ENCODE measurements at places on chromosomes 3 and 15.

DNA sequence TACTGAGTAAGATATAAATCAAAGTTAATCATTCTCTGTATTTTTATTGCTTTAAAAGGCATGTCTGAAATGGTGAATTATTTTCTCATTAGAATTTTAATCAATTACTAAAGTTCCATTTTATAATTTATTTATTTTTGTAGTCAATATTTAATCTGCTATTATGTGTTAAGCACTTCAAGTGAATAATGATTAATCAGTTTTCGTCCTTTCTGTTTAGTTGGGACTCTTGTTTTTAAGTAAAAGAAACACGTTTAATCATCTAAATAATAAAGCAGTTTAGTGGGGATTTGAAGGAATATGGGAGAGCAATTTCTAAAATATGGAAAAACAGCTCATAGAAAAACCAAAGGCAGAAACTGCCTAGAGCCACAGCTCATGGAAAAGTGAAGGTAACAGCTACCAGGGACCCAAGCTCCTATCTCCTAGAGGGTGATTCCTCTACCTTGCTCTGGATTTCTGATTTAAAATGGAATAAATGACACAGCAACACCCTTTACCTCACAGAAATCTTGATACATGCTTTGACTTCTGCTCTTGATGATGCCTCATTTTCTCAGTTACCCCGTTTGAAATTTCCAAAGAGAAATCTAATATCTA, 28.0 kb upstream of the SUCNR1 start:
- DNase-seq = no peak

GRCh38 chr3:146780251-146780650, 175.1 kb upstream of the PLSCR5 start:
- no peak for DNase-seq

GRCh38 chr3:171465763-171466162, 5.6 kb upstream of the TNIK start:
- DNase-seq = no peak

- DNase-seq = no peak
These were observed 231.8 kb downstream of the SQOR start for GRCh38 chr15:45866616-45867015.

DNA sequence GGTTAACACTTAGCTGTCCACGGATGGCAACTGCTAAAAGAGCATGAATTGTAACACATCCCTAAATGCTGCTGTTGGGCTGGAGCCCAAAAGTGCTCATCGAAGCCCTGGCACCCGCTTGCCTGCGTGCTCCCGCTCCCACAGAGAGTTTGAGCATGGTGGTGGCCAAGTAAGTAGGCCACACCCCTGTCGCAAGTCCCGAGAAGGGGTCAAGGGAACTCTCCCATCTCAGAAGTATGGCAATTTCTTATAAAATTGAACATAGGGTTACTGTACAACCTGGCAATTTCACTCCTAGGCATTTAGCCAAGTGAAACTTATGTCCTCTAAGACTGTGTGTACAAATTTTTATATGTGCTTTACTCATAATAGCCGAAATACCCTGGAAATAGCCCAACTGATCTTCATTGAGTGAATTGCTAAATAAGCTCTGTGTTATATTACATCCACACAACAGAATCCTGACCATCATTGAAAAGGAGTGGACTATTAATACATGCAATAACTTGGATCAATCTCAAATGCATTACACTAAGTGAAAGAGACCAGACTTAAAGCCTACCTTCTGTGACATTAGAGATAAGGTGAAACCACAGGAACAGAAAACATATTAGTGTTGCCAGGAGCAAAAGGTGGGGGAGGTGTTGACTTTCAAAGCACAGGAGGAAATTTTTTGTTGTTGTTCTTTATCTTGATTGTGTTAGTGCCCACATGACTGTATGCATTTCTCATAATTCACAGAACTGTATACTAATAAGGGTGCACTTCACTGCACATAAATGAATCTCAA, 1.5 kb upstream of the GCSAM start:
- no peak for DNase-seq

DNA sequence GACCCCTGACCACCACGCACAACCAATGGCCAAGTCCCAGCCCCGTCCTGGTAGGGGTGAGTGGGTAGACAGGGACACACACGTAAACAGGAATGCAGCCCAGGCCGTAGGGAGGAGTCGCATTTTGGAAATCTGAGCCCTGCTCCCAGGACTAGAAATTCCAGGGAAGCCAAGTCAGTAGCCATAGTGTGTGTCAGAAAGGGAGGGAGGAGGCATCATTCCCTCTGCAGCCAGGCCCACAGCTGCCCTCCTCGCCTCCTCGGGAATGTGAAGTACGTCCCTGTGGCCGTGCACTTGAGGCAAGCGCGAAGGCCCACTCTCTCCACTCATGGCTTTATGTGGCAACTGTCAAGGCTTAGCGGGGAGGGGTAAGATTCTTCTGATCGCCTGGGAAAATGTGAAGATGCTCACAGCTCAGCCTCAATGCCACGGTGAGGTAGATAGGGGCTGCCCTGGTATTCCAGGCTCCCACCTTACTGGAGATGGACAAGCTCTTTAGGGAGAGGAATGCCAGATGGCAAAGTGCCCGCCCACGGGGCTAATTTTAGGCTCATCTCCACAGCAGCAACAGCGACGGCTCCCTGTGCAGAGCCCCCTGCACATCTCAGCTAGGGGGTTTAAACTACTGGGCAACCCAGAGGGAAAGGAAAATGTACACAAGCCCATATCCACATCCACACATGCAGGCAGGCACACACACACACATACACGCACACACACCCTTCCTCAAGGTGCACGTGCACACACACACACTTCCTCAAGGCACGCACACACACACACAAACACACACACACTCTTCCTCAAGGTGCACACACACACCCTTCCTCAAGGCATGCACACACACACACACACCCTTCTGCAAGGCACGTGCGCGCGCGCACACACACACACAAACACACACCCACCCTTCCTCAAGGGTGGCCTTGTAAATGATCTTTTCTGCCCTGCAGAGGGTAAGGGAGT, 65.5 kb downstream of the ADCY5 start:
- DNase-seq = no peak

DNA sequence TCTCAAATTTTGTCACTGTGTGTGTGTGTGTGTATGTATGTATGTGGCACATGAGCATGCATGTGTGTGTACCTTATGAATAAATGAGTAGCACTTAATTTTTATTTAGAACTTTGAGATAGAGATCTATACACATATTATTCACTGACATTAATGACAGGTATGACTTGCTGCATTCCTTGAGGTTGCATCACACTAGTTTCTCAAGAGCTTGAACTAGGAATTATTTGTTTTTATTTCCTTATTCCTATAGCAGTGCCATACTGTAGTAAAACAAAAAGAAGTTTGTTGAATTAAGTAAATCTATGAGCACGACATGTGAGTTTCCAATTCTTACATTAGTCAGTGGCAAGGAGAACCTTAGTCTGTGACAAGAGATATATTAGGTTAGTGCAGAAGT, 943.9 kb downstream of the ROBO1 start:
- no peak for DNase-seq

GRCh38 chr15:98009169-98009568, 48.7 kb downstream of the ARRDC4 start:
- DNase-seq = no peak

DNA sequence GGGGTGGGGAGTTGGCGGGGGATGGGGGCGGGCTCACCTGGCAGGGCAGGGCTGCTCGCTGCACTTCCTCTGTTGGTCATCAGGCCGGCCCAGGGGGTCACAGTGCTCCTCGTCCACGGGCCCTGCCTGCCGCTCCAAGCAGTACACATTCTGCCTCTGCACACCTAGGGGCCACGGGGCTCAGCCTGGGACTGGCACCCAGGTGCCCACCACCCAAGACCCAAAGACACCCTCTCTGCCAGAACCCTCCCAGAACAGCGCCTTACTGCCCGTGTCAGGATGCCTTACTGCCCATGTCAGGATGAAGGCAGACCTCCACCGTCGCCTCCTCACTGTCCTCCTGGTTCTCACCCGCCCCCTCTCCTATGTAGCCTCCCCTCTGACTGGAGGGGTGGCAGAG, 43.2 kb downstream of the ADAMTS7 start:
- DNase-seq = no peak

- DNase-seq = no peak
These were observed 279.7 kb downstream of the MECOM start for GRCh38 chr3:169383770-169384169.

GRCh38 chr3:133547432-133548041, 25.9 kb upstream of the CDV3 start:
- no peak for DNase-seq

- no peak for DNase-seq
These were observed 2.9 kb upstream of the IL17RC start for GRCh38 chr3:9914011-9914410.

DNA sequence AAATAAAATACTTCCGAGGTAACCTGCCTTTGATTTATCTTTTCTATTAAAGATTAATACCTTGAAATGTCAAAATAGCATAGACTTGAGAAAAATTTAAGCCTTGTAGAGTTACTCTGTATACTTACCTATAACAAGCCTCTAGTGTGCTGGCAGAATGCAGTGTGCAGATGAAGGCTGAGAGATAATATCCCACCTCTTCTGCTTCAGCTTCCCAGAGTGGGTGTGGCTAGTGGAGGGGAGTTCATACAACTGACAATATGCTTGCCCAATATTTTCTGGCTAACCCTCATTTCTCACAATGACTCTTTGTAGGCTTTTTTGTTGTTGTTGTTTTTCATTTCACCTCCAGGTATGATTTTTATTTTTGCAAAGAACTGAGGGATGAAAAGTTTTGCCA, 15.7 kb upstream of the ZBTB20 start:
- no peak for DNase-seq

DNA sequence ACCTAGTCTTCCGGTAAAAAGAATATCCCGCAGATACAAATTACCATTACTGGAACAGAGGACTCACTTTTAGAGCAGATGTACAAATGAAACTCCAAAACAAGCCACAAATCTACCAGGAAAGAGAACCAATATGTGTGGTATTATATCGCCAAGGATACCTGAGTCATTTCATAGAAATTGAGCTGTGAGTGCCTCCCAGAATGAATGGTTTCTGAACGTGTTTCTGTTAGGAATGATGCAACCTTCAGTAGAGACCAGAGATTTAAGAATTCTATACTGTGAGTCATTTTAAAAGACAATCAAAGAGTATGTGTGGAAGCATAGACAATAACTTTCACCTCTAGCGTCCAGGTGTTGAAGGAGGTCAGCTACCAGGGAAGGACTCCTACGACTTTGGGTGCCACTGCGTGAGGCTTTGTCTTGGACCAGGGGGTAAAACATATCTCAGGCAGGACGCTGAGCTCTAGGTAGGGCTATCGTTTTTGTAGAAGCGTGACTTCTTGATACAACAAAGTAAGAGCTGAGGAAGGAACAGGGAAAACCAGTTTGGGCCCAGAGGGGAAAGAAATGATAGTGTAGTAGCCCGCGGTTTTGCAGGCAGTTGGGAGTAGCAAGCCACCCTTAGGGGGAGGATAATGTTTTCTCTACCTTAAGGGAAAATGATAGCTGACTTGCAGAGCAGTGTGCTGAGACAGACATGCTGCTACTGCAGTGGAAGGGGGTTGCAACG, 210.4 kb downstream of the TP63 start:
- DNase-seq = no peak

DNA sequence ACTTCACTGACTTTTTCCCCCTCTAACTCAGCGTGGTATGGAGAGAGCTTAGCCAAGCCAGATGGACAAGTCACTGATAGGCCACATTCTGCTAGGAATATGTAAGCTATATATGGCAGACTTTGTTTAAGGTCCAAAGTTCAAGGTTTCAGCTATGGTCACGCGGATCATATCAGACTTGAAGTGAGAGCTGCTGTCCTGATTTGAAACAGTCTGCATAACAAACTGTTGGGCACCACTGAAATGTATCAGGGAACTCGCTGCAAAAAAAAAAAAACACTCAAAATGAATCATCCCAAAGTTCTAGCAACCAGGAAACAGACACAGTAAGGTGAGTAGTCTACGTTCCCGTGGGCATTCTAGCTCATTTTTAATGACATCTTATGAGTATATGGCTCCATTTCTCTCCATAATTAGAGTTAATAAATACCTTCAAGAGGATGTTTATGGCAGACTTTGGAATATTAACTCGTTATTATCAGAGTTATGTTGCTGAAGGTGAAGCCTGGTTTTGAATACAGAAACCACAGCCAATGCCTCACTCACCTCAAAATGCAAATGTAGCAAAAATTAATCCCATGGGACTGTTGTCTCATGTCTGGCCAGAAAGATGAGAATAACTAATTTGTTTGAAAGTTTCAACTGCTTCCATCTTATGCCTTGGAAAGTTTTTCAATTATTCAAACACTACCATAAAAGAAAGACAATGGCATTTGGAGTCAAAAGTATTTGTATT, 12.3 kb downstream of the DPH3 start:
- DNase-seq = no peak

- DNase-seq = no peak
These were observed 40.3 kb downstream of the RPL39L start for GRCh38 chr3:187098923-187099512.

DNA sequence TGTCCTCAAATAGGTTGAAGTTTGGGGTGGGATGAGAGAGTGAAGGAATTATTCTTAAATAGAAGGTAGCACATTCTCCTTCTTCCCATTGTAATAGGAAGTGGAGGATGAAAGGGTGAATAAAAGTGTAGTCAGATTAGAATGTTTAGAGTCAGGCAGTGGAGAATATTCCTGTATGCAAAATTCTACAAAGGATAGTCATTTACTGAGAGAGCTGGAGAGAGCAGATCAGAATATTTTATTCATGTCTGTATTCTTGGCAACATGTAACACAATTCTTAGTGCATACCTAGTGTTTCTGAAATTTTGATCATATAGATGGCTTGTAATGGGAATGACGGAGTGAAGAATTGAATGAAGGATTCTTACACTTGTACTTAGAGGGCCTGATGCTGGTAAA, 139.1 kb downstream of the LSAMP start:
- DNase-seq = no peak

- no peak for DNase-seq
These were observed 563.7 kb upstream of the MDFIC2 start for GRCh38 chr3:70876154-70876553.

- DNase-seq = peak; percentile 31
These were observed 261.3 kb downstream of the RPLP1 start for GRCh38 chr15:69713726-69714559.

- DNase-seq = no peak
These were observed 282.4 kb upstream of the LRRFIP2 start for GRCh38 chr3:37456781-37457180.

- no peak for DNase-seq
These were observed 141.1 kb upstream of the SETMAR start for GRCh38 chr3:4162096-4162495.

GRCh38 chr15:88262064-88262463, 5.5 kb upstream of the NTRK3 start:
- DNase-seq = no peak

DNA sequence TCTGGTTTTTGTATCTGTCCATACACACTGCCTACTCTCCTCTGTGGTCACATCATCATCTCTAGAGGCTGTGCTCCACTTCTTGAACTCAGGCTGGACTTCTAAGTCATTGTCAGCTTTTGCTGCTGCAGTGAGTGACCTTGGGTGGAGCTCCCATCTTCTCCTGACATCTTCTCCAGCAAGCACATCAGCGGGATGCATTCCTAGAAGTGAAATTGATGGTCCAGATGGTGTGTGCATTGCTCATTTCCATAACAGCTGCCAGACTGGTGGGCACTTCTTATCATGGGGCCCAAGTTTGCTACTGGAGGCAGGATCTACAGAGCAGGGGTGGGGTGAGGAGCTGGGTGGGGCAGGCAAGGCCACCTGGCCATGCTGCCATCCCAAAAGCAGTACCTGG, 109.9 kb downstream of the DNAJB8 start:
- DNase-seq = no peak
